ENCODE measurements at places on chromosomes 11 and 22.

DNA sequence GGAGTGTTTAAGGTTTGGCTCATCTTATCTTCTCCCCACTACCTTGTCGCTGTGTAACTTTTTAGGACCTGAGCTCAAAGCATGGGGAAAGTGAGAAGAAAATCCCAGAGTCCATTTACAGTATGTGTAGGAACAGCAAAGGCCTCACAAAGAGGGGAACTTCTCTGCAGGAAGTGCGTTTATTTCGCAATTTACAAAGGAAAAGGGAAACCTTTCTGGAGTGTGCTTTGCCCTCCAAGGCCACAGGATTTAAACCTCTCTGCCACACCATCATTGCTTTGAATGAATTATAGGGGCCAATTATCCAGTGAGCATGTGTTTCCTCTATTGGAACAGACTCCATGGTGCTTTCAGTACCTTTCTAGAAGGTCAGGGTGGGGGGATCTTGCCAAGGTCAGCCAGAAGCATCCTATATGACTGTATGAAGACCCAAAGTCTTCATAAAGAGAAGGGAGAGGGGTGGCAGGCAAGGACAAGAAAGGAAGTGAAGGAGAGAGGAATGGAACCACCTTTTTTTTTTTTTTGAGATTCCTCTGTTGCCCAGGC is 68.1 kb upstream of the LMO2 start:
- no peak for DNase-seq

DNA sequence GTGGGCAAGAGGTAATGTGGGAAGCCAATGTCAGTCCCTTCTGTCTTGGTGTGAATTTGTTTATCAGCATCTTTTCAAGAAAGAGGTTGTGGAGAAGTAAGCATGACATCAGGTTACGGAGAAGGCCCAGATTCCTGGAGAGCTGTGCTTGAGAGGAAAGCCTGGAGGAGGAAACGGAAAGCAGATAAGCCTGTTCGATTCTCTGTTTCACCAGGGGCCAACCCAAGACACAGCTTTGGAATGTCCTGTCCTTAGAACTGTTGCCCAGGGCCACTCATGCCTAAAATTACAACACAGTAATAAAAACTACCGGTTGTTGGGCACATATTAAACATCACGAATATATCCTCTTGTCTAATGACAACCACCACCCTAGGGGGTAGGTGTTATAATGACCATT is 148.5 kb downstream of the NAV2 start:
- DNase-seq: no peak

GRCh38 chr11:94849839-94850238 is 81.7 kb downstream of the AMOTL1 start:
- DNase-seq: no peak

GRCh38 chr22:21755851-21756284 is 20.3 kb upstream of the YPEL1 start:
- DNase-seq: no peak

DNA sequence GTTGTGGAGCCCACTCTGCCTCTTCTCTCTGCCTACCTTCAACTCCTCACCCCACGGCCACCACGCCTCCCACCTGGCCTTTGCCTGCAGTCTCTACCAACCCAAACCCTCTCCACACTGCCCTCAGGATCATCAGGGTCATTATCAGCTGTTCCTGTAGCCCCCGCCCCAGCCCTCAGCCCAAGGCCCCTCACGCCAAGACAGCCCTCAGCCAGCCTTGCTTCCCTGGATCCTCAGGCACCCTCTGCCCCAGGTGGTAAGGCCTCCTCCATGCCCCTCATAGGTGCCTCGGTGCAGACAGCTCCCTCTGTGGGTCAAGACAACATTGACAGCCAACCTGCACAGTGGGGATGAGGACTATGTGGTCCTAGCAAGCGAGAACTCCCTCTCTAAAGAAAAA is 1.7 kb downstream of the SBF1 start:
- peak; percentile 28 for DNase-seq

GRCh38 chr22:42069801-42070516 is 653 bp downstream of the NAGA start:
- DNase-seq: no peak

DNA sequence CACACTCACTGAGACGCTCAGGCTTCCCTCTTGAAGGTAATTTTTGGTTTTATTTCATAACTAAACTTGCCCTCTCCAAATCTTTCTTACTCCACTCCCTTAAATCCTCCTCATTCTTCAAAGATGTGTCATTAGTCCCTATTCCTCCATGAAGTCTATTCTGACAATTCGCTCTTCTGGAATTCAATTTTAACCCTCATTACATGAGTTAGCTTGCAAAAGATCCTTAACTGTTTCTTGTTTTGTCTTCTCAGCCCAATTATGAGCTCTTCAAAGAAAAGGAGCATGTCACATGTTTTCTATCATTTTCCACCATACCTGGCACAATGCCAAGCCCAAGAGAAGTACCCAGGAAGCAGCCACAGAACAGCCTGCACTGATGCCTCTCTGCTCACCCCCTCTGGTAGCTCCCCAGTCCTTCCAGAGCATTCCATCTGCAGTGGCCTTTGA is 13.0 kb downstream of the GALNT18 start:
- no peak for DNase-seq

- DNase-seq: no peak
Measured at GRCh38 chr11:12066056-12066798, 44.2 kb upstream of the MICAL2 start.

DNA sequence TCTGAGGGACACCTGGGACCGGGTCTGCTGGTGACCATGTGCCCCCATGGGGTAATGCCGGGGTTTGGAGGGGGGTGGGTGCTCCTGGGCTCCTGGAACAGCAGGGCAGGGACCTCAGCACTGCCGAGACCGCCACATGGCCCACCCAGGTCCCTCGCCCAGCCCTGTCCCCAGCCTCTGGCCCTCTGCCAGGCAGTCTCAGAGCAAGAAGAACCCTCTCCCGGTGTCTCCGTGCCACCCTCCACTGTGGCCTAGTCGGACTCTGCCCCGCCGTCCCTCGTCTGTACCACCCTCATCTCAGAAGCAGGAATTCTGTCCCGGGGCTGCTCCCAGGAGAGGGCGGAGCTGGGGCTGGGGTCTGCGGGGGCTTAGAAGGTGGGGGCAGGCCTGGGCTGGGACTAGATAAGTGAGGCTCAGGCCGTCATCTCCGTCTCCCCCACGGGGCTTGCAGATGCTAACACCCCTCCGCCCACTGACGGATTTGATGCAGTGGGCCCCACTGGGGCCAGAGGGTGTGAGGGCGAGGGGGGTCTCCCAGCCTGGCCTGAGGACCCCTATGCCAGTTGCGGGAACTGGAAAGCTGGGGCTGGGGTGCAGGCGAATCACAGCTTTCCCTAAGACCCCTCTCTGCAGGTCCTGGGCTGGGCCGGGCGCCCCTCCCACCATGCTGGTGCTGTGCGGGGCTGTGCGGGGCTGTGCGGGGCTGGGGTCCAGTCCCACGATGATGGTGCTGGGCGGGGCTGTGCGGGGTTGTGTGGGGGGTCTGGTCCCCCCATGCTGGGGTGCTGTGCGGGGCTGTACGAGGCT is 1.1 kb downstream of the MUC5AC start:
- no peak for DNase-seq

GRCh38 chr11:66509131-66509561 is 1.3 kb upstream of the BBS1 start:
- DNase-seq: no peak

DNA sequence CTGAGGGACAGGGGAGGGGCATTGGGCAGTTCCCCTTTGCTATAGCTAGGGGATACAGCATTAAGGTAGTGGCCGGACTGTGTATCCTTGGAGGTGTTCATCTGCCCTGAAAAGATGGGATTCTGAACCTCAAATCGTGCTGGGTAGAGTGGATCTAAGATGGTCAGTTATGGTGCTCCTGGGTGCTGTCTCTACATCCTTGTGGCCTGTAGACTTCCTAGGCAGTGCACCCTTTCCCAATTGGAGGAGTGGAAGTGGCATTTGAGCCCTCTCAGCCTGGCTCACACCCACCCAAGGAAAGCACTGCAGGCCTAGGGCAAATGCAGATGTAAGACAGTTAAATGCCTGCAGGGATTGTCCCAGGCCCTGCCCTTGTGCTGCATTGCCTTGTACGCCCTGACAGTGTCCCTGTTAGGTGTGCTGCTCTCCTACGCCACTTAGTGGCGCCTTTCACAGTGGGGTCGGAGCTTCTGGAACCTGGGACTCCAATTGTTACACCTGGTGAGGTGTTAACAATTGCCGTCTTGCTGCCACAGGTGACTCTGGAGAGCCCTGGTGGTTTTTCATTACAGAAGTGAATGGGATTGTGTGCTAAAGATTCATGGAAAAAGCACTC is 35.0 kb downstream of the PPFIBP2 start:
- DNase-seq: no peak

DNA sequence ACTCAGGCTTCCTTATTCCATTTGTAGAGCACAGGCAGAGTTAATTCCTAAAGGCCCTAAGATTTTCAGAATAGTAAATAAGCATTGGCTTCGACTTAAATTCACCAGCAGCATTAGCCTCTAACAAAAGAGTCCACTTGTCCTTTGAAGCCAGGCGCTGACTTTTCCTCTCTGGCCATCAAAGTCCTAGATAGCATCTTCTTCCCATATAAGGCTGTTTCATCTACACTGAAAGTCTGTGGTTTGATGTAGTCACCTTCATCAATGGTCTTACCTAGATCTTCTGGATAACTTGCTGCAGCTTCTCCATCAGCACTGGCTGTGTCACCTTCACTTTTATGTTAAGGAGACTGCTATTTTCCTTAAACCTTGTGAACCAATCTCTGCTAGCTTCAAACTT is 118.3 kb upstream of the SOX6 start:
- DNase-seq: no peak

- no peak for DNase-seq
Measured at GRCh38 chr22:27123880-27124279, 466.5 kb downstream of the MIAT start.

- DNase-seq: no peak
Measured at GRCh38 chr22:35838855-35839576, 121.3 kb downstream of the APOL5 start.

DNA sequence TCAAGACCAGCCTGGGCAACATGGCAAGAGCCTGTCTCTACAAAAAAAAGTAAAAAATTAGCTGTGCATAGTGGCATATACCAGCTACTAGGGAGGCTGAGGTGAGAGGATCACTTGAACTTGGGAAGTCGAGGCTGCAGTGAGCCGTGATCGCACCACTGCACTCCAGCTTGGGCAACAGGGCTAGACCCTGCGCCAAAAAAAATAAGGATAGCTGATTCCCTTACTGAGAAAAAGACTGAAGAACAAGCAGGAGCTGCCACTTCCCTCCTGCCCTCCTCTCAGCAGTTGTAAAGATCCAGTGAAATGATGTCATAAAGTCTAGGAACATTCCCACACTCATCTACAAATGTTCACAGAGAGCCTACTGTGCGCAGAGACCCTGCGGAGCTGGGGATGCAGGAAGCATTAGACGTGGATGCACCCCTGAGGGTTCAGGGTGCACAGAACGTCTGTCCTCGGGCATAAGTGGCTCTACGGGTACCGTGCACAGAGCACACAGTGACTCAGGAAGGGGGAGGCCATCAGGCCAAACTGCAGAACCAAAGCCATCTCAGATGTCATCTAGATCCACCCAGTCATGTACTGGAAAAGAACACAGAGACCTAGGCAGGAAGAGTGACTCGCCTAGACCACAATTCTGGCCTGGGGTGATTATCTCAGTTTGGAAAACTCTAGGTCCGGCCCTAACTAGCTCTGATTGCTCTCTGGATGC is 11.7 kb downstream of the SEC14L2 start:
- DNase-seq: no peak

DNA sequence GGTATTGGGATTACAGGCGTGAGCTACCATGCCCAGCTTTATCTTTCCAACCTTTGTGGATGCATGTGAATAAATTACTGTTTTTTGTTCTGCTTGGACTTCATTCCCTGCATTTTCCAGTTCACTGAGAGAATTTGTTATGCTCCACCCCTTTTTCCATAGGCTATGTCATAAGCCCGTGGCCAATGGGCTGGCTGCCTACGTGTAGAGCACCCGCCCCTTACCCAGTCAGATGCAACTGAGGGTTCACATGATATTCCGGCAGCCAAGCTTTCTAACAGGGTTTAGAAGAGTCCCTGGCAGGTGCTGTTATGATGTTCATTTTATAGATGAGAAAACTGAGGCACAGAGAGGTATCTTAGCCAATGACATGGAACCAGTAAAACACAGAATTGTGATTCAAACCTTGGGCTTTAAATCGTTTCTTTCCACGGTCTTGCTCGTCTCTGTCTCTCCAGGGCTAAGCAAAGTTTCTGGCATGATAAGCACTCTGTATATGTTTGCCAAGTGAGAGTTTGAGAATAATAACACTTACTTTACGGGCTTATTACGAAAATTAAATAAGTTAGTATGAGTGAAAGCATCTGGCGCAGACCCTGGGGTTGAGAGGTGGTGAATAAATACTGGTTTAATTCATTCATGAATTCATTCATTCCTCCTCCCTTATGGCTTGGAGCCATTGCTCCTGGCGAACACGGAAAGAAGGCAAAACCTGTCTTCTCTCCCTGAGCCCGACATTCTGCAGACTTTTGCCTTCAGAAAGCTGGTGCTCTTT is 42.4 kb upstream of the RASD2 start:
- DNase-seq: no peak

GRCh38 chr11:27971171-27971570 is 136.8 kb downstream of the KIF18A start:
- DNase-seq: no peak

- DNase-seq: no peak
Measured at GRCh38 chr11:8676458-8676857, 6.0 kb downstream of the TRIM66 start.

DNA sequence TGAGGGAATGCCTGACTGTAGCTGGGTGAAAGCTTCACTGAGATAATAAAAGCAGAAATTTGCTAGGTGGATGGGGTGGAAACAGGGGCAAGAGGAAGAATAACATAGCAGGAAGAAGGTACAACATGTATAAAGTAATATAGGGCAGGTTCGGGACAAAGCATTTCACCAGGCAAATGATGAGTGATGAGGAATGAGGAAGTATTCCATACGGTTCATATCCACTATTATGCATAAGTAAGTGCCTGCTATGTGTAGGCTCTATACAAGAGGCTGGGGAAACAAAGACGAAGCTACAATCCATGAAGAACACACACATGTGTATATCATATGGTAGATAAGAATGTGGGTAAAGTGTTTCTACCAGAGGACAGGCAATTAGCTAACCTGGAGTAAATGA is 7.9 kb downstream of the NDUFC2 start:
- no peak for DNase-seq

- no peak for DNase-seq
Measured at GRCh38 chr11:129146191-129146590, 45.9 kb downstream of the ARHGAP32 start.

DNA sequence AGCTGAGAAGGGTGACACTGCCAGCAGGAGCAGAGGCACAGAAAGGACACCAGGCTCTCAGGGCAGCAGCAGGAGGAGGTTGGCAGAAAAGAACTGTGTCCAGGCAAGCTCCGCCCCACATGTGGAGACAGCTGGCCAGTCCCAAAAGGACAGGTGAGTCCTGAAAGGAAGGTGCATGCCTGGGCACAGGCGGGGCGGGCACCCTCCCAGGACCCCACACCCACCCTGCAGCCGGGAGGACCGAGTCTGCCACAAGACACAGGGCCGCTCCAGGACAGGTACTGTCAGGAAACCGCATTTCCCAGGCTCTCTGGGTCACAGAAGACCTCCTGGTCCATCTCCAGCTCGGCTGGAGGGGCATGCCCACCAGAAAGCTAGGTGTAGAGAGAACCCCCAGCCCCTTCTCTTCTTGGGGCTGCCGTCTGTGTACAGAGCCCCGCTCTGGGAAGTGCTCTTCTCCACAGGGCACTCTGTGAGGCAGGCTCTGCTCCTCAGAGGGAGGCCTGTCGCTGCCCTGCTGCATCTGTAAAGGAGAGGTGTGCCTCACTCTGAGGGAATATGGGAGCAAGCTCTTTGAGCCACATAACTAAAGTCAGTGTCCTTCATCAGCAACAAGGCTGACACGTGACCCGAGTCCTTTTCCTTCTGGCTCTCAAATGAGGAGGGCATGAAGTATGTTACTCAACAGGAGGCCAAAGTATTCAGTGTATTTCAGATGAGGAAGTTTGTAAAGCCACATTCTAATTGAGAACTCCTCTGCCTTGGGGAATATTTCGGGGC is 50.5 kb downstream of the CLTCL1 start:
- DNase-seq: no peak
